Aorta (tissue), 5 donors: ENCODE measurements at places on chromosomes 13 and 19.

DNA sequence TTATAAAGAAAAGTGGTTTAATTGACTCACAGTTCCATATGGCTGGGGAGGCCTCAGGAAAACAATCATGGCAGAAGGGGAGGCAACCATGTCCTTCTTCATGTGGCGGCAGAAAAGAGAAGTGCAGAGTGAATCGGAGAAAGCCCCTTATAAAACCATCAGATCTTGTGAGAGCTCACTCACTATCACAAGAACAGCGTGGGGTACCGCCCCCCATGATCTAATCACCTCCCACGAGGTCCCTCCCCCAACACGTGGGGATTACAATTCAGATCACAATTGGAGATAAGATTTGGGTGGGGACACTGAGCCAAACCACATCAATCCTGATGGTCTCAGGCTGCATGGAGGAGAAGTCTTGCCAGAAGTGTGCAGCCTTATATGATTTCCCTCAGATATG is 26.0 kb downstream of the TM9SF2 start:
- DNase-seq = no peak

GRCh38 chr13:36918246-36919131 is 1.5 kb downstream of the SMAD9 start:
- DNase-seq = no peak

DNA sequence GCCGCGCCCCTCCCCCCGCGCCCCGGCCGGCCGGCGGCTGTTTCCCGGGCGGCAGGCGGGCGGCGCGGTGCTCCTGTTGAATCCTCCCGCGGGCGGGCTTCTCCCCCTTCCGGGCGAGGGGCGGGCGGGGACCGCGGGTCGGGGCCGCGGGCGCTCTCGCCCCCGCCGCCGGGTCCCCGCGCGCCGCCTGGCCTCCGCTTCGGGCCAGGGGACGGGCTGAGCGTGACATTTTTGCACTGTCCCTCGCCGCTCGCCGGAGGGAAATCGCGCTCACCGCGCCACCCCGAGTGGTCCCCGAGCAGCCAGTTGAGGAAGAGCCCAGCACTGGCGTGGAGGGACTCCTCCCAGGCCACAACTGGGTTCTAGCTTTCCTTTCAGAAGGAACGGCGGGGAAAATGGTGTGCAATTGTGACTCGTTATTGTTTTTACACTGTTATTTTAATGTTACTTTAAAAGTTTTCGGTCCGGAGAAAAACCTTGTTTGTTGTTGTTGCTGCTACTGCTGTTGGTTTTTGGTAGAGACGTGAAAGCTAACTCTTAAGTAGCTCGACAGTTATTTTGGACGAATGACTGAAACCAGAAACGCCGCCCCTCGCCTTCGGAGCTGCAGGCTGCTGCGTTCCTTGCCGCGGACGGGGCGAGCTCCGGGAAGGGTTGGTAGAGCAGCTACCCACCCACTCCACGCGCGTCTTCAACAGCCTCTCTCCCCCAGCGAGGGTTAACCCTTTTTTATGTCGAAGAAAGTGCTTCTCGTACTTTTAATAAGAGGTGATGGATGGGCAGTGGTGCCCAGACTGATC is 959 bp downstream of the PDS5B start:
- DNase-seq = peak; percentile 92

GRCh38 chr13:23579896-23580683 is 9.9 kb downstream of the TNFRSF19 start:
- DNase-seq = no peak

DNA sequence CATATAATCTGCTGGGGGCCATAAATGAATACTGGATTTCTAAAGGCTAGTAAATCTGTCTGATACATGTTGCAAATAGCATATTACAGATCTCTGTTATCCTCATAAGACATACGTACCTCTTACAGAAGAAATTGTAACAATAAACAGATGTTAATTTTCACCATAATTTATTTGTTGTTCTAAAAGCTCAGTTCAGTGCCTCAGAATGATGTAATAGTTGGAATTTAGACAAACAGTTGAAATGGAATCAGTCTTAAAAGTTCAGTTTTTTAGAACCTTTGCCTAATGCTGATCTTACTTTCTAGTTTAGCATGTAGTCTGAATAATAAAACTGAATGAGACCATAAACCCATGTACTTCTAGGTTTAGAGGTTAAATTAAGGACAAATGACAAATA is 43.1 kb downstream of the B3GLCT start:
- no peak for DNase-seq

DNA sequence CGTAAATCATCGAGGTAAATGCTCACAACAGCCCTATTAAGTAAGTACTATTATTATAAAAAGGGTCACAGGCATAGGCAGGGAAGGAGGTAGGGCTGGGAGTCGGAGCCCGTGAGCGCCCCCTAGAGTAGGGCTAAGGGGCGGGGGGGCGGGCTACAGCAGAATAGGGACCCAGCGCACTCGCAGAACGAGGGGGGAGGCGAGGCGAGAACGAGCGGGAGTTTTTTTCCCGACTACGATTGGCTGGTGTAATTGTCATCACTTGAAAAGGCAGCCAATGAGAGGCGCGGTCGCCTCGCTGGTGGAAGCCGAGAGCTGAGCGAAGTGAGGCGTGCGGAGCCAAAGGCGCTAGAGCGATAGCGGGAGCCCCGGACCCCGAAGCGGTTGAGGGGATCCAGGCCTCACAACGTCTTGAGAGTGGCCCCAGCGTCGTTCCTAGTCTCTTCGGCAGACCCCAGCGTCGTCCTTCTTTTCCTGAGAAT is 24.2 kb downstream of the KEAP1 start:
- DNase-seq = peak; percentile 96

- DNase-seq = no peak
These were observed 102.0 kb downstream of the CACNA1A start for GRCh38 chr19:13404236-13404635.

DNA sequence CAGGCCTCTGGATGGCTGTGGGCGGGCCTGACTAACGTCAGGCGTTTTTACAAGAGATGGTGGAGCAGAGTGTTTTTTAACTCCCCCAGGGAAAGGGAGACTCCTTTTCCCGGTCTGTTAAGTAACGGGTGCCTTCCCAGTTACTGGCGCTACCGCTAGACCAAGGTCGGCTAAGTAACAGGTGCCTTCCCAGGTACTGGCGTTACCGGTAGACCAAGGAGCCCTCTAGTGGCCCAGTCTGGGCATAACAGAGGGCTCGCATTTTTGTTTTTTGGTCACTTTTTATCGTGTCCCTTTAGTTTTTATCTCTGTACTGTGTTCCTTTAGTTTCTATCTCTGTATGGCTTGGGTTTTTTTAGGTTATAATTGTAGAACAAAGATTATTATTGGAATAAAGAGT is 10.0 kb downstream of the ZNF383 start:
- no peak for DNase-seq

GRCh38 chr19:5251096-5252065 is 89.2 kb downstream of the PTPRS start:
- no peak for DNase-seq

- no peak for DNase-seq
These were observed 502.3 kb downstream of the TBC1D4 start for GRCh38 chr13:74979703-74980102.
